Astrocyte of the spinal cord (primary cell): ENCODE measurements at places on chromosomes 6 and 20.

GRCh38 chr20:11267131-11267761 is 593.4 kb upstream of the JAG1 start:
- DNase-seq, result peak; percentile 97

DNA sequence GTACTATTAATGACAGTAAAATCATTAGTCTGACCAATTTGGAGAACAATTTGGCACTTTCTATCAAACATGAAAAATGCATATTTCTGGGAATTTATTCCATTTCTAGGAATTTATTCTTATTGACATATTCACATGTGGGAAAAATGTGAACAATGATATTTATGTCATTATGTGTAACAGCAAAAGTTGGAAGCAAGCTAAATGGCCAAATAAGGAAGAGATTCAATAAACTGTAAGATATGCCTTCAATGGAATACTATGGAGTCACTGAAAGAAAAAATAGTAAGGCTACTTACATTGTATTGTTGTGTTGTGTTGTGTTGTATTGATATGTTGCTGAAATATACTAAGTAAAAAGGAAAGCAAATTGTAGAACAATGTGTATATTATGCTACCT is 100.5 kb upstream of the EDN1 start:
- DNase-seq, result no peak

DNA sequence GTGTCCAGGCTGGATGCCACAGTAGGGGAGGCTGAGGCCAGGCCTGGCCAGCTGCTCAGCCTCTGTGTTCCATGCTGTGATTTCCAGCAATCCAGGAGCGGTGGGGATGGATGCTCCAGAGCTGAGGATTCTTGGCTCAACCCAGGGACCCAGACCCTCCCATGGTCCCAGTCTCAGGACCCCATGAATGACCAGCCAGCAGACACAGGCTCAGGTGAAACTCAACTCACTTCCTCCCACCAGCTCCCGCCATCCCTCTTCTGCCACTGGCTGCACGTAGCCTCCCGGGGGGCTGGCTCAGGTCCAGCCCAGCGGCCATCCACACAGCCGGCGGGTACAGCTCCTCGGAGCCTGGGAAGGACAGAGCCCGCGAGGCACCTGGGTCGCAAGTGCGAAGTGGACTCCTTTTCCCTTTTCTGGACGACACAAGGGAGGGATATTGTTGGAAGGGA is 54.5 kb upstream of the DACT2 start:
- no peak for DNase-seq

GRCh38 chr6:37940074-37940847 is 120.7 kb downstream of the ZFAND3 start:
- DNase-seq, result peak; percentile 49

DNA sequence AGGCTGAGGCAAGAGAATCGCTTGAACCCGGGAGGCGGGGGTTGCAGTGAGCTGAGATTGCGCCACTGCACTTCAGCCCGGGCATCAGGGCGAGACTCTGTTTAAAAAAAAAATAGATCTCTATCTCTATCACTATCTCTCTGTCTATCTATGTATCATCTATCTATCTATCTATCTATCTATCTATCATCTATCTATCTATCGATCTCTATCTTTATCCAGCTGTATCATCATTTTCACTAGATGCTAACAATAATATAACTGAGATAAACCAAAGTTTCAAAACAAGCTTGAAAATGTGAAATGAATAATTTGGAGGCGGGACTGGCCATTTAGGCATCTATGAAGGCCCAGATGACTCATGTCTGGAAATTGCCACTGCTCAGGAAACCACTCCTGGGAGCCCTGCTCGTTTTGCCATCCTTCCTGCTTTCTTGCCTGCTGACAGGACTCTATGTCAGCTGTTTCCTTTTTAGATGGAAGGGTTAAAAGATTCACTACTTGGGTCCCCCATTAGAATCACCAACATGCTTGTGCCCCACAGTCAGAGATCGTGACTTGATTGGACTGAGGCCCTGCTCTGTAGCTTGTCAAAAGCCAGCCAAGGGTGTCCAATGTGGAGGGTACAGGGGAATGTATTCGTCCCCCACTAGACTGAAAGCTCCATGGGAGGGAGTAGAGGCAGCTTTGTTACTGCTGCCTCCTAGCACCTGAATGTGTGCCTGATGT is 61.7 kb downstream of the UTRN start:
- DNase-seq, result peak; percentile 72

DNA sequence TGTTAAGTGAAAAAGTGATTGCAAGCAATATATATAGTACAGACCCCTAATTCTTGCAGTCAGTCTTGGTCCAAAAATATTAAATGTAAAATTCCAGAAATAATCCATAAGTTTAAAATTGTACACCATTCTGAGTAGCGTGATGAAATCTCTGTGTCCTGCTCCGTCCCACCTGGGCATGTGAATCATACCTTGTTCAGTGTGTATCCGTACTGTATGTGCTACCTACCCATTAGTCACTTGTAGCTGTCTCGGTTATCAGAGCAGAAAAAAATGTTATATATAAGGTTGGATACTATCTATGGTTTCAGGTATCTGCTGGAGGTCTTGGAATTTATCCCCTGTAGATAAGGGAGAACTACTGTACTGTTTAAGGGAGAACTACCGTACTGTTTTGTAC is 16.3 kb downstream of the IRAK1BP1 start:
- DNase-seq, result no peak

DNA sequence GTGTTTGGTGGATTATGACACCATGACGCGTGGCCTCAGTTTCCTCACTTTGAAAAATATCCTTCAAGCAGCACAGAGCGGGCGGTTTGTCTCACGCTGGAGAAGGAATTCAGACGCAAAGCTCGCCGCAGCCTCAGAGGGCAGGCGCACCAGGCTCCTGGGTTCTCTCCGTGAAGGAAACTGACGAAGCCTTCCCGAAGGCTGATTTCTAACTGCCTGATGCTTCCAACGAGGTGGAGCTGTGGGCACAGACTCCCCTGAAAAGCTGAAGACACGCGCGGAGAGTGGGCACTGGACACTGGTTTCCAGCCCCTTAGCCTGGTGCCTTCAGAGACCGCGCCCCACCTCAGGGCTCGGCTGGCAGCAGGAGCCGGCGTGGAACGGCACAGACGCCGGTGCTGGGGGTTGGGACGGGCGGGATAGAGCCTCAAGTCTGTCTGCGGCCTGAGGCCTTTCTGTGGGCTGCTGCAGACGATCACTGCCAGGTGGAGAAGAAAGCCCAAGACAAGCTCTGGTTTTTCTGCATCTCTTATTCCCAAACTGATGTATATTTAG is 56.1 kb downstream of the DACT2 start:
- DNase-seq, result no peak

GRCh38 chr6:104617591-104617990 is 242.1 kb downstream of the HACE1 start:
- DNase-seq, result no peak

DNA sequence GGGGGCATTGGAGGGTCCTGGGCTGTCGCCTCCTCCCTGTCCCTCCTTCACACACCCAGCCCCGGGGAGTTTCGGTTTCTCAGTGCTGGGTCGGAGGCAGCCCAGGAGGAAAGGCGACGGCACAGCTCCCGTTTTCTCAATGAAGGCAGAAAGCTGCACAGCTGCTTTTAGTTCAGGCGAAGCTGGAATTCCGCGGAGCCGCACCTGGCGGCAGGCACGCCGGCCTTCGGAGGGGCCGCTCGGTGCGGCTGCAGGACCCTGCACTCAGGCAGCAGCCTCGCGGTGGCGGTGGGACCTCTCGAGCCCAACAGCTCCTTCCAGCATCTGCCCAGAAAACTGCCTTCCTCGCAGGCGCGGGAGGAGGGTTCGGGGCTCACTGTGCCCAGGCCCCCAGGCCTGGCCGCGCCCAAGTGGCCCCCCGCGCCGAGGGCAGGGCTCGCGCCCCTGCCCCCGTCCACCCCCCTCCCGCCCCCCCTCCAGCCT is 4.6 kb downstream of the FOXQ1 start:
- no peak for DNase-seq

DNA sequence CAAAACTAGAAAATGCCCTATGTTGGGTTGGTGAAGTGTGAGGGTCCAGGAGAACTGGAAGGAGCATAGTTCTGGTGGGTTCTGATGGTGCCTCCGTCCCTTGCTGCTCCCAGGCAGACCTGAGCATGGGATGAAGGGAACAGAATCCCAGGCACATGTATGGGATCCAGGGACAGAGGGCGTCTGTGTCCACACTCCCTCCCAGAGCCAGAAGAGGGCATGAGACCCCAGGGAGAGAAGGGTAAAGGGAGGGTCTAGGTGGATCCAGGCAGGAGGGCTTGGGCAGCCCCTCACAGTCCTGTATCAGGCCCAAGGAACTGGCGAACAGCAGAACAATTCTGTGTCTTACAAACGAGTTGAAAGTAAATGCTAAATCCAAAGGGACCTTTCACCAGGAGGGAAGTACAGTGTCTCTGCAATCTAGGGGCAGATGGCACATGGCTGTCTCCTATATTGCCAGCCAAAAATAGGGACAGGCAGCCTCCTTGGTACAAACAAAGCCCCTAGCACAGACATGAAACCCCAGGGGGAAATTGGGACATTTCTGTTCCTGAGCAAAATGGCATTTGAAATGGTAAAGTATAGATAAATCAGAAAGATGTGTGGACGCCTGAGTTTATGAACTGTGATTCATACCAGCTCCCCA is 2.5 kb upstream of the BPIFA1 start:
- no peak for DNase-seq

- no peak for DNase-seq
Observed at GRCh38 chr20:32445539-32446273, 87.6 kb downstream of the ASXL1 start.

DNA sequence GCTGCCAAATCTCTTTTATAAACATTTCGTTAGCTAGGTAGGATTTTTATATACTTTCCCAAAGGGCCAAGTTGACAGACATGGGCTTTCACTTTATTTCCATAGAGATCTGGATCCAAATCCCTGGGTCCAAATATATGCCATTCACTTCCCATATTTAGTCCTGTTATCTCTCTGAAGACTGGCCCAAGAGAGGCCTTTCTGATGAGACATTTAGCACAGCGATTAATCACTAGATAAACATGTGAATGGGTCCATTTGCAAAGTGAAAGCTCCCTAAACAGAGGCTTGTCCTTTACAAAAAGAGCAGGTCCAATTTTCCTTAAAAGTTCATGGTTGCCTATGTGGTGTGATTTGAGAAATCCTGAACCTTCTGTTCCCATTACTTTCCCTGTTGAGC is 132.6 kb downstream of the TRMT11 start:
- no peak for DNase-seq

DNA sequence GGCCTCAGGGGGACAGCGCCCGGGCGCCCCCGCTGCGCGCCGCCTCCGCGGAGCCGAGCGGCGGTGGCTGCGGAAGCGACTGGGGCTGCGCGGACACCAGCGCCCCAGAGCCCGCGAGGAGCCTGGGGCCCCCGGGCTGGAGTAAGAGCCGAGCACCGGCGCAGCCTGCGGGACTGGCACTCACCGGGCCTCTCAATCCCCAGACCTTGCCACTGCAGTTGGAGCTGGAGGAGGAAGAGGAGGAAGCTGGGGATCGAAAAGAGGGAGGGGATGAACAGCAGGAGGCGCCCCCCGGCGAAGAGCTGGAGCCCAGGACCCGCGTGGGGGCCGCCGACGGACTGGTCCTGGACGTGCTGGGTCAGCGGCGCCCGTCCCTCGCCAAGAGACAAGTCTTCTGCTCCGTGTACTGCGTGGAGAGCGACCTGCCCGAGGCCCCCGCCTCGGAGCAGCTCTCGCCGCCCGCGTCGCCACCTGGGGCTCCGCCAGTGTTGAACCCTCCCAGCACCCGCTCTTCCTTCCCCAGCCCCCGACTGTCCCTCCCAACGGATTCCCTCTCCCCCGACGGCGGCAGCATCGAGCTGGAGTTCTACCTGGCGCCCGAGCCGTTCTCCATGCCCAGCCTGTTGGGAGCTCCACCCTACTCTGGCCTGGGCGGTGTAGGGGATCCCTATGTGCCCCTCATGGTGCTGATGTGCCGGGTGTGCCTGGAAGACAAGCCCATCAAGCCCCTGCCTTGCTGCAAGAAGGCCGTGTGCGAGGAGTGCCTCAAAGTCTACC is 590 bp downstream of the RNF217 start:
- peak; percentile 53 for DNase-seq

DNA sequence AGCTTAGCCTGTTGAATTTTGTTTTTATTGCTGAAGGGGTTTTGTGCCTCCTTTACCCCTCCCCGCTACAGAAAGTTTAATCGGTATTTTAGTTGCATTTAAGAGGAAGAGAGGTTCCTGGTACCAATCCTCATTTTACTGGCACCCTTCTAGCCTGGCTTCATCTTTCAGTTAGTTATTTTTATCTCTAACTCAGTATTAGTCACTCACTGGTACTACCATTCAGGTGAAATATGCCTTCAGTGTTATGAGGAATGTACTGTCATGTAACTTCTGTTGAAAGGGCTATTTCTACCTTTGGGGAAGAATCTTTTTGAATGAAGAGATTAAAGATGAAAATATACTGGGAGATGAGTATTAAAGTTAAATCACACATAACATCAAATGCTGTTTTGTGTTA is 211.8 kb downstream of the CDKAL1 start:
- DNase-seq, result no peak

DNA sequence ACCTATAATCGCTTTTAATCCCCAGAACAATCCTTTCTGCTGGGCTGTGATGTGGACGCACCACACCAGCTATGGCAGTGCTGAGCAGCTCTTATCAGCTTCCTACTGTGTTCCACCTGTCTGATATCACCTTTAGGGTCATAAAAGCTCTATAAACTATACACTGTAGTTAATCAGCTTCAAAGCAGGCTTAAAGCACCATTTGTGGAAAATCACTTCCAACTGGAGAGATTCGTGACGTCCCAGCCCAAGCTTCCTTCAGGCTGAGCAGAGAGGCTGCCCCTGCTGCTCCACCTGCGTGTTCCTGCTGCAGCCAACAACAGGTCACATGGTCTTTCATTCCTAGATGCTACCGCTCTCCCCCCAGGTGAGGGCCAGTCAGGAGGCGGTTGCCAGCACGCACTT is 156.5 kb downstream of the SMOC2 start:
- DNase-seq, result no peak

- no peak for DNase-seq
Observed at GRCh38 chr6:109963598-109964170, 14.4 kb upstream of the GPR6 start.

DNA sequence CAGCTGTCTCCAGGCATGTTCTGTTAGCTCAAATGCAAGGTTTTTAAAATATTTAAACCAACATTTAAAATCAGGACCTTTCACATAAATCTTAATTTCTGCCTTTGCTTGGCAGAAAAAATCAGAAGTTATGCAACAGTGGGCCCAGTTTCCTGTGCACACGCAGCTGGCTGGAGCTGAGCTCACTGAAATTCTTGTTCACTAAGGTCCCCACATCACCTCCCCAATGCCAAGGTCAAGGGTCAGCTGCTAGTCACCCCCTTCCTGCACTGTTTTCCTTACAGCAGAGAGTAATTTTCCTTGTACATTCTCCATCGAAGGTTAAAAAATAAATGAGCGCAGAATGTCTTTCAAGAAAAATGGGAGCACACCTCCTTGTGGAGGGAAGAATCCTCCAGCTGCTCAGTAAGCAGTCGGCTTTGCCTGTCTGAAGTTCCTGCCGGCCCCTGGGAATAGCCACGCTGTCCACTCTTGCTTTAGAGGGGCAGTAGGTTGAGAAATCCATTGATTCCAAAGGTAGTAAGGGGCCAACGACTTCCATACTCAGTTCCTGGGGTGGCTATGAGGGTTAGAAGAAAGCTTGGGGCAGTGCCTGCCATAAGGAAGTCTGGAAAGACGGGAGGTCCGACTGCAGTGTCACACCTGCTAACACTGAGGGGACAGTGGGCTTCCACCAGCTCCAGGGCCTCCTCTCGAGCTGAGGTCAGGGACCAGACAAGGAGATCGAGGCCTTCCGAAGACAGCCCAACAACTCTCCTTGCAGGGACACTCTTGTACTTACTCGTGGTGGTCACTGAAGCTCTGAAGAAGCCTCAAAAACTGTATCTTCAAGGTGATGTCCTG is 56.8 kb downstream of the MYH7B start:
- DNase-seq, result no peak
